ENCODE measurements at places on chromosomes 6 and 20.

DNA sequence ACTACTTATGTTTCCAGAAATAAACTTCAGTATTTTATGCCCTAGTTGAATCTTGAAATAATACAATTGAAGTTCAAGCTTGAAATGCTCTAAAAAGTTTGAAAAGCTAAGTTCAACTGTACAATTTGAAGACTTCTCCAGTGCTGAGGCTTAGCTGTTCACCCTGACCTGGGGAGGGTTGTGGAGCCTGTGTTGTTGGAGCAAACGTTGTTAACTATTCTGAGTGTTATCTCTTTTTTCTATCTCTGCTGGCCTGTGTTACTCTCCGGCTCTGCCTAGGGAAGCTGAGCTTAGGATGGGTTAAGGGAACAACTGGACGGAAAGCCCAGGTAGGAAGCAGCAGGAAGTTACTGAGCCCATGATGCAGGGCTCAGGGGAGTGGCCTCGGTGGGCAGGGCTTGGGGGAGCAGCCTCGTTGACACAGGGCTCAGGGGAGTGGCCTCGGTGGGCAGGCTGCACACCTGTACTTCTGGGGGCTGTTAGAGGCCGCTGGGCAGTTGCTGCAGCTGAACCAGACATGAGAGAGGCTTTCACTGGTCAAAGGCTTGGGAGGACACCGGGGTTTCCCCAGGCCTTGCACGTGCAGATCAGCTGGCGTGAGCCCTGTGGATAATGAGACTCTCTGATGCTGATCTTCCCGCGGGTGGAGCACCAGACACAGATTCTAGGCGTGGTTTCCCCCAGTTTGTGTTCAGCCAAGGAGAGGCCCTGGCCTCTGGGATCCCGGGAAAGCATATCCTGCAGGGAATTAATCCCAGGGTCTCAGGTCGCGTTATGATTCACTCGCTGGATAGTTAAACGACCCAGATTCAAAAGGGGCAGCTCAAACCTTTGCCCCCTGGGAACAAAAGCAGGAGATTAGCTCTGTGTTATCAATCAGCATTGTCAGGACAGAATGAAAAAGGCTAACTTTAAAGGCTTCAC lies 58.9 kb downstream of the ERMARD start:
- DNase-seq = no peak

GRCh38 chr20:62888406-62888805 lies 26.8 kb upstream of the TCFL5 start:
- no peak for DNase-seq

DNA sequence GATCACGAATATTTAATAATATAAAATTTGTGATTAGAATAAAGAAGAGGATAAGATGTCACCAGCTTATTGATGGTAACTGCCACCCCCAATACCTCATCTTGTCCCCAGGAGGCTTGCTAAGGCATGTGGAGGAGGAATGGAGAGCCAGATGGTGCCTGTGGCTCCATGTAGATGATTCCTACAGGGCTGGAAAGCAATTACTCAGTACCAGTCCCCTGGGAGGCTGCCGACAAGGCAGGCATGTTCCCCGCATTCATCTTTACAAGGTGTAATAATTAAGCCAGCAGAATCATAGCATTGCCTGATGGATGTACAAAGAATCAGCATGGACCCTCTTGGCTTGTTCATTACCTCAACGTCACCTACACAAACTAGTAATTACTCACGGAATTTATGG lies 155.3 kb downstream of the PLCB1 start:
- DNase-seq = no peak

DNA sequence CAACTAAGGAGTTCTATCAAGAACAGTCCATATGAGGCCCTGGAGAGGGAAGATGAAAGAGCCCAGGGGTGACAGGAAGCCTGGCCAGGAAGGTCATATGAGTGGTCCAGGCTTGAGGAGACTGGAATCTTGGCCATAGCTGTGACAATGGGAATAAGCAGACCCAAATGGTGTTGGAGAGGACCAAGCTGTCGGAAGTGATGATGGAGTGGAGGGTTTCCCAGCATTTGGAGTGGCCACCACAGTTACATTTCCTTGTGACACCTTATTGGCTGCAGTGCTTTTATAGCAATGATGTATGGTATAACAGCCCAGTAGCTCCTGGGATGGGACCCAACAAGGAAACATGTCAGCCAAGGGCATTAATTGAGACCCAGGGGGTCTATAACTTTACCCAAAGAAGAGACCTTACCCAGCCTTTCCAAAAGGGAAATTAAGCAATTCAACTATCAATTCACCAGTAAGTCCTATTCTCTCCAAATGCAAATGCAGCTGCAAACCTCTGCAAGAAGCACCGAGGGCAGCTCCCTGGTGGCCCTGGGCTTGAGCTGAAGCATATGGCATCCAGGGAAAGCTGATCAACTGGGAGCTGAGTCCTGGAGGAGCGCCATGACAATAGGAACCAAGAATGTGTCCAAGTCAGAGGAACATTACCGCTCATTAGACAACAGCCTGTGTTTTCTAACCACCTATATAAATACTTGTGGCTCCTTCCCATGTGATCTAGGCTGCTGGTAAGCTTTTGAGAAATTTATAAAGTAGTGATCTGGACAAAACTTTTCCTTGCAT lies 219.4 kb downstream of the SOD2 start:
- DNase-seq = no peak

DNA sequence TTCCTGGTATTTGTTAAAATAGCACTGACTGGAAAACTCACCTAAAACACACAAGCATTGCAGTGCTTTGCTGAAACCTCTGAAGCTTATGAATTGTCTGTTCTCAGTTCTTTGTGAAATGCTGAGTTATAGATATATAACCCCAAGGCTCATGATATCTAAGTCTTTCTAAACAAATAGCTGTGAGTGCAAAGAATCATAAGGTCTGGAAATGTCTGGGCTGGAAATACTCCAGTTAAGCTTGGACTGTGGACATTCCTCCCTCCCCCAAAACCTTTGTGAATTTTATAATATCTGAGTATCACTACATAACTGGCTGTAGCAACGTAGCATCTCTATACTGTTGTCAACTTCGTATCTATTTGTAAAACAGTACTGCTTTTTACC lies 69.1 kb downstream of the CBLN4 start:
- DNase-seq = no peak

Data from stimulated activated CD4-positive, alpha-beta T cell treated with anti-CD3 and anti-CD28 coated beads, Interleukin-1b, Interleukin-23, amount 100 ng/mL, for 48 hours (primary cell).